ENCODE measurements at places on chromosomes 16 and 17.

DNA sequence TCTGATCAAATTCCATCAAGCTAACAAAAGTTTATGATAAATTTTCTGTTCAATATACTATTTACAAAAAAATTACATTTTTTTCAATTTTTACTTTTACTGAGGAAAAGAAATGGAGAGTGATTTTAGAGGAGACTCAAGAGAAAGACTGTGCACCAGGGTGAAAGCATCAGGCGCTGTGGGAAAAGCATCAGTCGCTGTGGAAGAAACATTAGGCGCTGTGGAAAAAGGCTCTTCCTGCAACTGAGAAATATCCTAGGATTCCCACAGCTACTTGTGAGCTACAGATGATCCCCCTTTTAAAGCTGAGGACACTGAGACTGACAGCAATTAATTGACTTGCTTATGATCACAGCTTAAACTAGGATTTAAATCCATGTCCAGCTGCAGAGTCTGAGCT, 4.9 kb downstream of the ANKFY1 start:
- no peak for DNase-seq

- no peak for DNase-seq
These were observed 33.8 kb downstream of the PMFBP1 start for GRCh38 chr16:72138064-72138572.

- DNase-seq = no peak
These were observed 165.0 kb upstream of the ELAC2 start for GRCh38 chr17:13182854-13183253.

GRCh38 chr16:63614429-63614828, 1507.4 kb downstream of the CDH11 start:
- DNase-seq = no peak

DNA sequence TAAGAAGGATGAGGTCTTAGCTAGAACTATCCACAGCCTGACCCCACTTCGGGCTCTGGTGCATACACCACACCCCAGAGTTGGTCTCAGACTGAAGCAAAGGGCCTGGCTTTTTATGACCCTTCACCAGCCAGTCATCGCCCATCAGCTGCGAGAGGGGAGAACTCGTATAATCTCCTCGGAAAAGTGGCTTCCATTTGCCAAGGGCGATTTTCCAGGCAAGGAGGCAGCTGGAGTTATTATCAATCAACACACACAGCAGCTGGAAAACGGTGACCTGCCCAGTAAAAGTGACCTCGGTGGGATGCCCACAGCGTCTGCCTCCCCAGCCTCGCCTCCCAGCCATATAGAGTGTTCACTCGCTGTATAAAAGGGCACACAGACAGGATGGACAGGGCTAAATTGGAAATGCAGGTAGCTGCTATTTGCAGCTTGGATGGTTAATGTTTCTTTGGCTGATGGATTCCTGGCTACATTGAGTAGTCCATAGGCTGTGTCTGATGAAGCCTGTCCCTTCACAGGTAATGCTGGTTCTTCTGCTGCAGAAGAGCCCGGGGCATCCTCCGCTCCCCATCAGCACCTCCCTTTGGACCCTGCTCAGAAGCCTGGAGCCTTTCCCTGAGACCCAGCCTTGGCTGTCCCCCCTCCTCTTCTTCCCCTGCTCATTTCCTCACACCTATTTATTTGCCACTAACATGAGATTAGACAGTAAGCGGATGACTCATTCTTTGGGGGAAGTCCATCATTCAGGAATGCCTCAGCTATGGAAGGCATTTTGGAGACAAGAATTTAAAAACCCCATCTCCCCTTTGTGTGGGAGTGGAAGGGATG, 45.7 kb downstream of the TMEM186 start:
- peak; percentile 52 for DNase-seq

DNA sequence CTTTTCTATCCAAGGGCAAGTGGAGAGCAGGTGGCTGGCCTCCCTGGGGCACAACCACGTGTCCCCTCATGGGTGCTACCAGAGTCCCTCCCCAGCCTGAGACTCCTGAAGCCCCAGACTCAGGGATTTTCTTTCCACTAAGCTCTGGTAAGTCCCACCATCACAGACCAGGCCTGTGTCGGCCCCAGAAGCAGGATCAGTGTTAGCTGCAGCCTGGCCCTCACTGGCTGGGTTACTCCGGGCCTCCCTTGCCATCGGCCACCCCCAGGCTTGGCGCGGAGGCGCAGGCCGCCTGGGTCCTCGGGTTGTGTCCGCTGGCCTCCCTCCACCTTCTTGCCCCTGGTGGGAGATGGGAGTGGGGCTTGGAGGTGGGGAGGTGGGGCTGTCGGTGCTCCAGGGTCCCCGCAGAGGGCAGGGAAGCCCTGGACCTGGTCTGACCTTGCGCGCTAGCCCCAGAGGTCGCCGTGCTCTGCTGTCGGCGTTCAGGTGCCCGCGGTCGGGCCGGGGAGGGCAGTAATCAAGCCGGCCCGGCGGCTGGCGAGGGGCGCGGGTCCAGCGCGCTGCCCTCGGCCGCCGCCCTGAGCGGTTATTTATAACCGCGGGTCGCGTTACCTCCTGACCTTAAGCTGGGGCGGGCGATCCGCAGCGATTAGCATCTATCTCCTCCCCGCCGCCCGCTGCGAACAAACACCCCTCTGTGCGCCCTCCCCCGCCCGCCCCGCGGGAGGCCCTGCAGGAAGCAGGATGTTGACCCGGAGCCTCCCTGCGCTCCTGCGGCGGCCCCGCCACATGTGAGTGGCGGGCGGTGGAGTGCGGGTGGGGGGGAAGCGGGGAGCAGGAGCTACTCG, 78.1 kb upstream of the TOB1 start:
- peak; percentile 92 for DNase-seq

- DNase-seq = no peak
These were observed 132.5 kb downstream of the AATF start for GRCh38 chr17:37081287-37081686.

- DNase-seq = no peak
These were observed 92.4 kb downstream of the BRIP1 start for GRCh38 chr17:61770752-61771533.

GRCh38 chr16:89668790-89669158, 11.1 kb downstream of the SPATA33 start:
- DNase-seq = no peak

GRCh38 chr17:77035526-77035925, 105.2 kb upstream of the SEC14L1 start:
- no peak for DNase-seq

- DNase-seq = no peak
These were observed 106.4 kb upstream of the TOB1 start for GRCh38 chr17:50972577-50972976.

DNA sequence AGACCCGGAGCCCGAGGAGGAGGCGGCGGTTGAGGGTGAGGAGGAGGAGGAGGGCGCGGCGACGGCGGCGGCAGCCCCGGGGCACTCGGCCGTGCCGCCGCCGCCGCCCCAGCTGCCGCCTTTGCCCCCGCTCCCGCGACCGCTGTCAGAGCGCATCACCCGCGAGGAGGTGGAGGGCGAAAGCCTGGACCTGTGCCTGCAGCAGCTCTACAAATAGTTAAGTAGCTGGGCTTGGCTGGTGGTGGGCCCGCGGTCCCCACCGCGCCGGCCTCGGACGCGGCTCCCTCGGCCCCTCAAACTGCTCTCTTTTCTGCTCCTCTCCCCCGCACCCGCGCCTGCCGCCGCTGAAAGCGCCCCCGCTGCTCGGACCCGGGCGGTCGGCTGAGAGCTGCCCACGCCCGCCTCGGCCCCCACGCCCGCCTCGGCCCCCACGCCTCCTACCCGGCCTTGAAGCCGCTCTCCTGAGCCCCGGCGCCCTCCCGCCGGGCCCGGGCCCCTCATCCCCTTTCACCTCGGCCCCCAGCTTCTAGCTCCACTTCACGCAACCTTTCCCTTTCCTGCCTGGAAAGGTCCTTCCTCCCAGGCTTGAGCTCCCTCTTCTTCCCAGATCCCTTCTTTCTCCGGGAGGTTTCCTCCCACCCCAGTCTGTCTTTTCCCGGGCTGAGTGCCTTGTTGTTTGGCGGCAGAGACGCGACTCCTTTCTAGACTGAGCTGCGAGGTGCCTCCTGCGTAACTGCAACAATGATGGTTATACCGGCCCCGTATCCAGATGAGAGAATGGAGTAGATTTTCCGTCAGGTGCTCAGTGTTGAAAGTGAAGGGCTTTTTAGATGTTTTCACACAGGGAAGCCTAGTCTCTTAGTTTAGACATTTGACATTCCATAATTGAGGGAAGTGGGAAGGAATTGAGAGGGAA, 850 bp downstream of the PPM1E start:
- DNase-seq = no peak

DNA sequence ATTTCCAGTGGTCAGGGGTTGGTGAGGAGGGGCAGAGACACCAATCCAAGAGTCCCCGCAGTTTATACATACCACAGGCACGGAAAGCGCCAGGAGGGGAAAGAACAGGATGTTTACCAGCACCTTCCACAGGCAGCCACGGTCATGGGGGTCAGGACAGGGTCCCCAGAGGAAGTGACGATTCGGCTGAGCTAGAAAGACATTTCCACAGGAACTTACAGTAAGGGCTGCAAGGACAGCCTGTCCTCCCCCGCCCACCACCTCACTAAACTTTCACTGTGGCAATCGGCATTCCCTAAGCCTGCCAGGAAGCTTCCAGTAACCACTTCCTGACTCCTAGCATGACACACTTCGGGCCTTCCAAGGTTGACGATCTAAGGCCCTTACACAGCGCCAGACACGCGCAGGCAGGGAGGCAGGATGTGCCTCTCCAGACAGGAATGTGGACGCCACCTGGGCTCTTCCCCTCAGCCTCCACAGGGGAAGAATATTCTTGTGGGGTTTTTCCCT, 1.2 kb upstream of the MT2A start:
- peak; percentile 94 for DNase-seq

DNA sequence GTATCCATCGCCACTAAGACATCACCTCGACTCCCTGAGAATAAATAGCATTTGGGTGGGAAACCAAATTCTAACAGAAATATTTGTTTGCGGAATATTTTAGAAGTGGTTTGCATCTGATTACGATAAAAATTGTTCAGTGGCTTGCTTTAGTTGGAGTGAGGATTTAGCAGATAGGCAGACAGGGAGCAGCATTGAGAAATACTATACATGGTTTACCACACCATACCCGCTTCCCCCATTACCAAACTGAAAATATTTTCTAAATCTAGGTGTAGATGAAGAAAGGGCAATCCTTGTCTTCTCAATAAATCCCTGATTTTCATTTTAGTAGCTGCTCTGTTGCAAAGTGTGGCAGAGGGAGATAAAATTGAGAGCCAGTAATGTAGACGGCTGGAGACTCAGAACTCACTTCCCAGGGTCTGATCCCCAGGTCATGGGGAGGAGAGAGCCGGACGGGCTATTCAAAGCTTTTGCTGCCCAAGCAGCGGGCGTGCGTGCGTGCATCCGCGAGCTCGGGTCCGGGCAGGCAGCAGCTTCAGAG, 808 bp upstream of the BAHCC1 start:
- no peak for DNase-seq

DNA sequence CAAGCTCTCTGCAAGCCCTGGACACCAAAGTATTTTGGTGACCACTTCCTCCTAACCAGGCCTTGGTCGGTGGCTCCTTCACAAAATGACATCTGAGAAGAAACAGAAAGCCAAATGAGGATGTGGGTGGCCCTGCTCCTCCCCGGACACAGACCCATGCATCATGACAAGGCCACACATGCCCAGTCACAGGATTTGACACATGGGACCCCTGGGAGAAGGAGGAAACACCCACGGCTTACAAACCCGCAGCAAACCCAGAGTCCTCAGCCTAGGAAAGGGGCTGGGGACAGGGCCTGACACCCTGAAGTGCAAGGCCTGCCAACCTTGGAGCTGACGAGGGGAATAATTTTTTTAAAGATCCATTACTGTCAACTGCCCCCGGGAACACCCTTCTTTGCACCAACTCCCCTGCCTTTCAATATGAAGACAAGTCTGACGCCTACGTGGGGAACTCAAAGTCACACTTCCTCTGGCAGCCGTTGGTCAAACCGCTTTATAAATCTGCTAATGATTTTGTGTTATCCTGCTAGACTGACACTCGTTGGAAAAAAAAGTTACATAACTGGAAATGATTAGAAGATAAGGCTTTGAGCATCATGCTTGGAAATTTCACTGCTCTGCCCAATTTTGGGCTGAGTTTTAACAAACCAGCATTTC, 41.3 kb downstream of the GAS7 start:
- DNase-seq = no peak

DNA sequence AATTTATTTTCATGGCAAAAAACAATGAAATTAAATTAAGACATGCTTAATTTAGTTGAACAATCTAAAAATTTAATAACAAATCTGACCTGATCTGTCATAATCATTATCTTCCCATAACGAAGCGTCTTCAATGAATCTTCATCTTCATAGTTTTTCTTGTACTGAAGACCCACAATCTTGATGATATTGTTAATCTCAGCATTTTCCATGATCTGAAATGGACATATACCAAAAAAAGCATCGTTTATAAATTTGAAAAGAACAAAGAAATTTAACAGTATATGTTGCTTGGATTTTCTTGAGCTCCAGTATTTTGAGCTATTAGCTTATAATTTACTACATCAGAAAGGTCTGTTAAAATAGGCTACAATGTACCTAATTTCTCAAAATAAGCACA, 10.2 kb downstream of the TOP2A start:
- DNase-seq = no peak

DNA sequence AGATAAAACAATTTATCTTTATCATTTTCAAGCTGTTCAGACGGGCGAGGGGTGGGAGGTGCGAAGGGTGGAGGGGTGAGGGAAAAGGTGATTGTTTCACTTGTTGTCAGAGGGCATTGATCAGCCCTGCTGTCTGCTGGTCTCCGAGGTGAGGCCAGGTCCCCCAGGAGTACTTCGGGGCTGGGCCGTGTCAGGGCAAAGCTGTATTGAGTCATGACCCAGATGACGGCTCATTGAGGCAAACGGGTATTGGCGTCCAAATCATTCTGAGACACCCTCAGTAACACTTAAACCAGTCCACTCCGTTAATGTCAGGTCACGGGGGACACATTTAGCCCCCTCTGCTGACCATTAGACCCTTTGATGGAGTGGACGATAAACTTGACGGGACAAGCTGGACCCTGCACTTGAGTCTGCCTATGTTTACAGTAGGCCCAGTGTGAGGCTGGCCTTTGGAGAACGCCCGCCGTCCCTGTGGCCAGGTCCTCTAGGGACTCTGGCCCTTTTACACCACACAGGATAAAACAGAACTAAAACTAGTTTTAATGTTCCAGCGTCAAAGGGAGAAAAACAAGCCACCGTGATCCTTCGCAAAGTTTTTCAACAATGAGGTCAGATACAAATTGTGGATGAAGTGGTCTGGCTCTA, 502.2 kb upstream of the ZFHX3 start:
- no peak for DNase-seq

- no peak for DNase-seq
These were observed 37.1 kb downstream of the NXPH3 start for GRCh38 chr17:49612726-49613125.

GRCh38 chr17:27873211-27873610, 20.0 kb downstream of the LYRM9 start:
- DNase-seq = no peak

DNA sequence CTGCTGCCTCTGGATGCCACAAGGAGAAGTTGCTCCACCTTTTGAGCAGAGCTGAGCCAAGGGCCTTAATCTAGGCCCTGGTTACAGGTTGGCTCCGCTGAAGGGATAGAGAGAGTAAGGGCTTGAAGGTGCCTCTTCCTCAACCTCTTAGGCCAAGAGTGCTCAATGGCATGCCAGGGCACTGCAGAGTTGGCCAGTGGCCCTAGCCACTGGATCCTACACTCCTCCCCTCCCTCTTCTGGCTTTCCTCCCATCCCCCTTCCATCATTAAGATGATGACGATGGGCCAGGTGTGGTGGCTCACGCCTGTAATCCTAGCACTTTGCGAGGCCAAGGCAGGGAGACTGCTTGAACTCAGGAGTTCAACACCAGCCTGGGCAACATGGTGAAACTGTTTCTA, 50.5 kb downstream of the MYO18A start:
- DNase-seq = no peak

Data from SW480 (cell line).